ENCODE measurements at places on chromosomes 6 and 20.
A peak's percentile ranks its signal among the peaks of the same experiment; 100 is the strongest.

DNA sequence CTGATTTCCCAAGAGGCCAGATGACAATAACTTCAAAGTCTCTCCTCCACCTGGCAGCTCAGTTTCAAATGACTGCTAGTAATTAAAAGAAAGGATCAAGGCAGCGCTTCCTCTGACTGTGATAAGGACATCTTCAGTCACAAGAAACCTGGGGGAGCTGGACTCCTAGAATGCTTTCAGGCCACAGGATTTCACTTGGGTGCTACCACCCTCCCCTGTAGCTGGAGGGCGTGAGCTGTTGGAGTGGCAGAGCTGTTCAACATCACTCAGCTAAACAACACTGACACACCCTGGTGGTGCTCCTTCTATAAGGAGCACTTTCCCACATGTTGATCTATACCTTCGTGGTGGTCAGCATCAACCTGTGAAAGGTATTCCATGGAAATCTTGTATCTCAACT, 2.2 kb upstream of the CNR1 start:
- DNase-seq = no peak

- DNase-seq = no peak
Measured at GRCh38 chr6:154522576-154522975, 12.1 kb upstream of the CNKSR3 start.

- peak; percentile 96 for DNase-seq
Measured at GRCh38 chr6:146914489-146915483, 289.4 kb upstream of the STXBP5 start.

- DNase-seq = no peak
Measured at GRCh38 chr20:618980-619379, 8.9 kb upstream of the TCF15 start.

GRCh38 chr6:56040223-56040622, 164.8 kb upstream of the BMP5 start:
- no peak for DNase-seq

- no peak for DNase-seq
Measured at GRCh38 chr20:36405255-36405654, 99.1 kb downstream of the DLGAP4 start.

DNA sequence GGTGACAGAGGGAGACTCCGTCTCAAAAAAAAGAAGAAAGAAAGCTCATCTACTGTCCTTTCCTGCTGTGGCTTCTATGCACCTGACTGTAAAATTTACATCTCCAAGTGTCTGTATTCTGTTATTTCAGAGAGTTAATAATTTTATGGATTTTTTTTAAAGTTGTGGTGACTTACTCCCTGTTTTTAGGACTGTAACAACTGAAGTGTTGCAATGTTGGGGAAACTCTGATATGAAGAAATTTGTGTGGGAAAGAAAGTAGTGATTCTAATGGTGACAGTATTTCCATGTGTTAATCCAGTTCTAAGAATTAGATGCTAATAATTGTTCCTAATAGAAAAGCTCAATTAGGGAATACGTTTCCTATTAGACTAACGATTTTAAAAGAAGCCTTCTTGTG, 27.4 kb downstream of the STX11 start:
- no peak for DNase-seq

GRCh38 chr6:22928775-22929174, 359.4 kb downstream of the HDGFL1 start:
- no peak for DNase-seq

- DNase-seq = no peak
Measured at GRCh38 chr6:112002307-112002706, 51.6 kb upstream of the CCN6 start.

GRCh38 chr6:151481786-151482185, 12.0 kb upstream of the CCDC170 start:
- DNase-seq = no peak

DNA sequence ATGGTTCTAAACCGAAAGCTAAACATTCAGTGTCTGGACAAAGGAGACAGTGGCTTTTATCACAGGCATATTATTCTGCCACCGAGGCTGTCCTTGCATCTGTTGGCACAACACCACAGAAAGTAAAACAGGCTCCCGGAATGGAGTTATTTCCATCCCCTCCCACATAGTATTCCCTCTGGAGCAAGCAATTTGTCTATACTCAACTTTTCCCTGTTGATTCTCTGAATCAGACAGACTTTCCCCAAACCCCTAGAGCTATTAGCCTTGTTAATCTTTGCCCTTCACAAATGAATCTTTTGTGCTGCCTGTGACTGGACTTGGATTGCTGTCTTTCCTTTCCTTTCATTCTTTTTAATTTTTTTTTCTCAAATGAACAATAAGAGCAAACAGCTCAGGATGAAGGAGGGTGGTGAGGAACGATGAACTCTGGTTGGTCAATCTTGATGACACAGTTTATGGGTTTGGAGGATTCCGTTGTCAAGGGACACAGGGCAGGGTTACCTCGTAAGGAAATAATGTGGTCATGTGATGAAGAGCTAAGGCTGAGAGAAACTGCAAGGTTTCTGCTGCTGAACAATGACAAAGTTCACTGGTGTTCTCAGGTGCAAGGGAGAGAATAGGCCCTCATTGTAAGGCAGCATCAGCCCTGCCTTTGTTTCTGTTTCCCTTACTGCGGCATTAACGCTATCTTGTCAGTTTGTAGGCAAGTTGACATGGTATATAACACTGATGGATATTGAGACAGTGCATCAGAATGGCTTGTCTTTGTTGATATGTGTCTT, 275.0 kb upstream of the BMP2 start:
- DNase-seq = no peak

GRCh38 chr6:166076625-166077024, 91.0 kb downstream of the TBXT start:
- no peak for DNase-seq

- no peak for DNase-seq
Measured at GRCh38 chr6:107319906-107320530, 139.3 kb downstream of the PDSS2 start.

- no peak for DNase-seq
Measured at GRCh38 chr20:59471653-59472421, 132.5 kb upstream of the PHACTR3 start.

DNA sequence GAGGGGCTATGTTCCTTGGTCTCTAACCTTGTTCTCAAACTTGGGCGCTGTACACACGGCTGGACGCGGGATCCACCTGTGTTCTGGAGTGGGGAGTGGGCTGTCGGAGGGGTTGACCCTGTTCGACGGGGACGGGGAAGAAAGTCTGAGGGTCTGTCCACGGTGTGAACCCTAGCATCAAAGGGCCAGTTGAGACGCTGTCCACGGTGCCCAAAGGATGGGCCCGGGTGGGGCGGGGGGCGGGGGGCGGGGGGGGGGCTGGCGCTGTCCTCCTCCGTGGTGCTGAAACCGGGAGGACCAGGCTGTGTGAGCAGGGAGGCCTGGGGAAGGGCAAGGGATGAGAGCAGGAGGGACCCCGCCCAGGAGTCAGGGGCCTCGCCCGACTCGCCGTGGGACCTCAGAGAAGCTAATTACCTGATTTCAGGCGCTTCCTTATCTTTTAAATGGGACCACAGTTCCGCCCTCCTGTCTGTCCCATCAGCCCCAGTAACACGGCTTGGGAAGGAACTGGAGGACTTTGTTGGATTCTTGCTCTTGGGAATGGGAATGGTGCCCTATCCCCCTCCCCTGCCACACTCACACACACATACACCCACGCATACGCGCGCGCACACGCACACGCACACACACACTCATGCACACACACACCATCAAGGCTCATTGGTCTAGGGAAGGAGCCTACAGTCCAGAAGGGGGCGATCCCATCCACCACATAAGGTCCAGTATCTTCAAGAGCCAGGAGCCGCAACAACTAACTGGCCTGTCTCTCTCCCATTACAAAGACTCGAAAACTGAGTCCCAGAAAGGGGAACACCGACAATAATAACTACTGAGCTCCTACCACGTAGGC, 1.0 kb upstream of the VSTM2L start:
- DNase-seq = peak; percentile 63

- DNase-seq = no peak
Measured at GRCh38 chr6:96743496-96743895, 93.8 kb downstream of the GPR63 start.

DNA sequence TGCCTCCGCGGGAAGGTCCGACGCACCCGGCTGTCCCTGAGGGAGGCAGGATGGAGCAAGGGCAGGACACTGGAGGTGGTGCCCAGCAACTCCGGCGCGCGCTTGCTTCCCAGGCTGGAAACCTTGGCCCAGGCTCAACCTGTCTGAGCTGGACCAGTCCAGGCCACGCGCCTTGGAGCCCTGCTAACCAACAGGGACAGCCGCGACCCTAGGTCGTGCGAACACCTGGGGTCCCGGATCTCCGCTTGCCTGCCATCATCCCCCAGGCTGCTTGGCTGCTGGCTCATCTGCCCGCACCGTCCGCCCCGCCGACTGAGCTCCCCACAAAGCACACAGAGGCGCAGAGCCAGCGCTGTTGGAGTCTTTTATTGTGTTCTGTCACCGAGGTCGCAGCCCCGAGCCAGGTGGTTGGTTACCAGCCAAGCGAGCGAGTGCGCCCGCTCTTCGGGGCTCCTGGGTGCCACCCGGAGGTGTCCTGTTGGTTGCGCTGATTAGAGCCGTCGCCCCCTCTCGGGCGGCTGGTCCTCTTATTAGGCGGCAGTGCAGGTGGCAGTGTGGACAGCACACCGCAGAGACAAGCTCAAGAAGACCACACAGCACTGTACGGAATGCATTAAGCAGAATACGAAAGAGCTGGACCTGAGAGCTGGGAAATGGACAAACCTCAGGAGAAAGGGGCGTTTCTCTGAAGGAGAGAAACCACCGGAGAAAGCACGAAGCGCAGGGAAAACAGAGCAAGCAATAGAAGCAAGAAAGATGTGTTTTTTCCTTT, 3.8 kb downstream of the COL12A1 start:
- DNase-seq = no peak

DNA sequence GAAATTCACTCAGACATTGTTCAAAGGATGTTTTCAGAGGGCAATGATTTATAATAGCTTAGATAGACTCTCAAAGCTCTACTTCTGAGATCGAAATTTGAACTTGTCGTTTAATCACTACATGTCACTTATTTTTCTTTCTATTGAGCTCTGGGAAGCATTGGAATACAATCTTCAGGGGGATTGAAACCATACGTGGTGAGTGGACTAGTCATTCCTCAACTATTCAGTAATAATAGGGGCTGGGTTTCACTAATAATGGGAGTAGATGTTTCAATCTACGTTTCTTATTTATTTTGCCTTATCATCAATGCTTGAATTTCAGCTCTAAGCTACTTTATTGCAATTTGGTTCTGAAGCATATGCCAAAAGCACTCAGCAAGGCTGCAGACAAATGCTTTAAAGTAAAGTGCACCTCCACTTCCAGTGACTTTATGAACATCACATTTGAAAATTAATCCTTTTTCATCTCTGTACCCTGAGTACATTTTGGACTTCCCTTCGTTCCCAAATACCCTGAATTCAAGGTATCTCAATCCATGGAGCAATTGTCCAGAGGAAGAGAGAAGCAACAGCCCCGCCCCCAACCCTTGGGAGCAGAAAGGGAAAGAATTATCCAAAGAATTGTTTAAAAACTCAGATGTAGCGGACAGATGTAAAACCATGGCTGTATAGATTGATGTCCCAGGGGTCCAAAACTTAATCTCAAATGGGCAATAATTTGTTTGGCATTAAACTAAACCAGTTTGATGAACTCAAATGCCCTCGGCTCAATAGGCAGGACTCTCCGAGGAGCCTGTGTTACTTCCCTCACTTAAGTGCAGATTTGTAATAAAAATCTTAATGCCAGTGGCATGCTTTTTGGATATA, 68.1 kb downstream of the HFE start:
- no peak for DNase-seq

DNA sequence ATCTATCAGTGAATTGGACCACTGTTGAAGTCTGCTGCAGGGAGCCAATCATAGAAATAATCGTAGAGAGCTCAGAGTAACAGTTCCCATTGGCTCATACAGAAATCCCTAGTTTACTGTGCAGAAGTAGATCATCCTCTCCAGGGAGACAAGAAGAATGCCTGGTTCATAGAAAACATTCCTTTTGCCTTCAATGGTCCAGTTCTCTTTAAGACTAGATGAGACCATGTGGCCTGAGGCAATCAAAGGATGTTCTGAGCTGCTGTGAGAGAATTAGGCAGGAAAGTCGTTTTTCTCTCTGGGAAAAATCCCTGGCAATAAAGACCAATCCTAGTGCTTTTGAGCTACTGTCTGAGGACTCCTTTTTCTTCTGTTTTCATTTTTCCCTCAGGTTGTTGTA, 208.4 kb downstream of the CENPW start:
- no peak for DNase-seq

DNA sequence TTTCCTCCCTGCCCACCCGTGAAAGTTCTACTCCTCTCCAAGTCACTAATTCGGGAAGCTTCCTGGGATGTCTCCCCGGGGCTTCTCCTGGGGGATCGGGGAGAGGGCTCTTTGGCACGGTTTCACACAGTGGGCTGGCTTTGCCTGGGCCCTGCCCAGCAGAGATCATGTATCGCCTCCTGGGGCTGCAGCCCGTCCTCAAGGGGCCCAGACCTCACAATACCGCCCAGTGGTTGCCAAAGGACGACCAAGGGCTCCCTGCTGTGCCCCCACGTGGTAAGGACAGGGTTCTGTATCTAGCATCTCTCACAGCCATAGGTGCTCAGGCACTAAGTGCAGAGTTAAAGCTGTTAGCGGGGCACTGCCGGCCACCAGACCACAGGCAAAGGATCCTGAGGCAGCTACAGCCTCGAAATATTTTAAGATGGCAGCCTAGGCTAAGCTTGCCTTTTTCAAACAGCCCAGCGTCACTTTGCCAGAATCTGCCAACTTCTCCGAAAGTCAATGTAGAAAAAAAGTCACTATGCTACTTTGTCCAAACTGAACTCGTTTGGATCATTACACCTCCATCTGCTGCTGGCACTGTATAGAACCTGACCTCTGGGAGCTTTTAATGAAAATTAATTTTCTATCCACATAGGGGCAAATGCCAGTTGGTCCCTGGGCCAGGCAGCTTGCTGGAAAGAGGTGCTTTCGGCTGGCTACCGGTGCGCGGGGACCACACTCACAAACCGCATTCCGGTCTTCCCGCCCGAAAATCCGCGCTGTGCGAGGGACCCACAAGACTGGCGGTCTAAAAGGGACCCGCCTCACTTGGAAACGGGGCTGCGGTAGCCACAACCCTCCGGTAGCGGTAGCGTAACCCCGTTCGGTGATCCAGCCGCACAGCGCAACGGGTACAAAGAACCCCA, 1.3 kb upstream of the NNAT start:
- DNase-seq = no peak

GRCh38 chr6:107444277-107444676, 15.1 kb downstream of the PDSS2 start:
- DNase-seq = no peak

- DNase-seq = no peak
Measured at GRCh38 chr6:52152711-52153160, 33.4 kb upstream of the IL17A start.

GRCh38 chr6:11493974-11494373, 43.6 kb upstream of the TMEM170B start:
- no peak for DNase-seq

DNA sequence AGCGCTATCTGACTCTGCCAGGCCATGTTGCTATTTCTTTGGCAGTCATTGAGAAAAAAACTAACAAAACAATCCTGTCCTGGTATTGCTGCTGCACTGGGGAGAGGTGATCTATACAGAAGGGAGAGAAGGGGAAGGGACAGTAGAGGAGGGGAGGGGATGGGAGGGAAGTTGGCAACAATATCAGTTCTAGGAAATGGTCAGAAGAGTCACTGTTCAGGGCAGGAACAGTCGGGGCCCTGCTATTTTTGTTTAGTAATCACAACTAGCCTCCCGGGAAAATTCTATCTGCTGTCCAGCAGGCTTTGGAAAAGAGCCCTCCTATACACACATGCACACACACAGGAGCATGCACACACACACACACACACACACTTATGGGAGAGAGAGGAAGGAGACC, 142.3 kb upstream of the CARMIL1 start:
- no peak for DNase-seq

GRCh38 chr6:134584847-134585516, 267.1 kb upstream of the SGK1 start:
- no peak for DNase-seq

GRCh38 chr20:21703717-21704407, 1.6 kb upstream of the PAX1 start:
- no peak for DNase-seq

Measured in Panc1 (cell line).